ENCODE measurements at places on chromosomes 6 and 20. TPM values are rescaled to one million over a fixed set of nuclear protein-coding genes. Genes with fewer than 3 reads are reported as not detected.

DEF6 gene
- total RNA-seq: 13.7 TPM

- DNase-seq: no peak
These were observed 66.7 kb upstream of the SLC22A16 start for GRCh38 chr6:110543106-110543505.

- DNase-seq: no peak
These were observed 63.4 kb downstream of the QRSL1 start for GRCh38 chr6:106692819-106693208.

- DNase-seq: no peak
These were observed 87.6 kb downstream of the LINC00237 start for GRCh38 chr20:21018576-21018975.

GRCh38 chr6:29509711-29510110, 22.0 kb upstream of the MAS1L start:
- no peak for DNase-seq

- DNase-seq: no peak
These were observed 127.8 kb upstream of the FOXA2 start for GRCh38 chr20:22711971-22712755.

MYT1 gene
- total RNA-seq: 0.14 TPM

DNA sequence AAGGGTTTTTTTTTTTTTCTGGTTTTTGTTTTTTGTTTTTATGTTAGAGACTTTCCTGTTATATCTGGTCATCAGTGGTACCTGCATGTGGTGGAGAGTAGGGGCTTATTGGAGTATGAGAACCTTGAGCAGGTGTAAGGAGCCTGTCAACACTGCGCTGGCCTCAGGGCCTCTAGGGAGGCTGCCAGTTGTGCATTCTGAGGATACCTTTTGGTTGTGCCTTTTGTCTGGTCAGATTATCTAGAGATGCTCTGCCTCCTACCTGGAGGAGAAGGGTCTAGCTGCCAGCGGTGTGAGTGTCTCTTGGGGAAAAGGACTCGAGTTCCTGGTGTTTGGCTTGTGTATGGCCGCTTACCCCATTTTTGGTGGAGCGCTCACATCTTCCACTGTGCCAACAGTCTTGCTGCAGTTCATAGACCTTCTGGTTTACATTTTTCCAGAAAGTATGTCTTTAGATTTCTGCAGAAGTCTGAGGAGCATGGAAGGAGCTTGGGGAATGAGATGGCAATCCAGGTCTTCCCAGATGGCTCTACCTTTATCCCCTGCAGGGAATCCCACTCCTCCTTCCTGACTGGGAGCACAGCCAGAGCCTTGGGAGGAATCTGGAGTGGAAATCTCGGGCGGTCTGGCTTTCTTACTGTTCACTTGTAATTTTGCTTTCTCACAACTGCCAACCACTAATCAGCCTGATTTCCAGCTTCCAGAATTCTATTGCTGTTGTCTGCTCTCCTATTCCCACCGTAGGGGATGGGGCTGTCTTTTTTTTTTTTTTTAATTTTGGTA, 49.9 kb downstream of the PTPN1 start:
- DNase-seq: no peak

OR2B6 gene
- not detected for total RNA-seq

- no peak for DNase-seq
These were observed 41.8 kb upstream of the LAMA4 start for GRCh38 chr6:112296122-112296521.

HMGCLL1 gene
- 0.27 TPM for total RNA-seq

- peak; percentile 19 for DNase-seq
These were observed 9.9 kb downstream of the MAP3K4 start for GRCh38 chr6:161001421-161001820.

TFAP2B gene
- total RNA-seq: not detected

DNA sequence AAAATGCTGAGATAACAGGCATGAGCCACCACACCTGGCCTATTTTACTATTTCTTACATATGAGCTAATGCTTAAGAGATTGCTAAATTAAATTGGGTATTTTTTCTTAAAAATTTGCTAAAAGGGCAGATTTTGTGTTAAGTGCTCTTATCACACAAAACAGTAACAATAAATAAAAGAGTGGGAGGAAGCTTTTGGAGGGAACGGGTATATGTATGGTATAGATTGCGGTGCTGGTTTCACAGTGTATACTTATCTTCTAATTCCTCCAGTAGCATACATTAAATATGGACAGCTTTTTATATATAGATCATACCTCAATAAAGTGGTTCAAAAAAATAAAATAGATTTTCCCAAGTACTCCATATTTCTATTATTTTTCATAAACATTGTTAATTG, 39.4 kb upstream of the FABP7 start:
- DNase-seq: no peak

- DNase-seq: peak; percentile 19
These were observed 49.0 kb downstream of the PPARD start for GRCh38 chr6:35391240-35391968.
